Bronchial epithelial cell (primary cell): ENCODE measurements at places on chromosomes 1 and 21. TPM values are rescaled to one million over a fixed set of nuclear protein-coding genes. Genes with fewer than 3 reads are reported as not detected.

TFF2 gene
- total RNA-seq, result not detected in 2 replicates

UBE4B gene
- total RNA-seq, result 14.7 and 17.5 TPM in 2 replicates

RXFP4 gene
- not detected in 2 replicates for total RNA-seq

ALX3 gene
- not detected in 2 replicates for total RNA-seq

LTN1 gene
- total RNA-seq, result 22.4 and 25.0 TPM in 2 replicates

FCMR gene
- 0.38 TPM in 1 of 2 replicates, not detected in the other for total RNA-seq

FMO1 gene
- total RNA-seq, result not detected in 2 replicates

YARS1 gene
- total RNA-seq, result 195 and 234 TPM in 2 replicates

LDLRAP1 gene
- 17.1 and 17.3 TPM in 2 replicates for total RNA-seq

TRIM17 gene
- total RNA-seq, result 1.6 and 2.4 TPM in 2 replicates

TPTE gene
- not detected in 2 replicates for total RNA-seq

HSD3B2 gene
- total RNA-seq, result not detected in 2 replicates

CRB1 gene
- total RNA-seq, result under 0.01 TPM in 2 replicates

POU3F1 gene
- total RNA-seq, result under 0.01 and 0.13 TPM in 2 replicates

C1QA gene
- not detected in 2 replicates for total RNA-seq

TNFRSF8 gene
- total RNA-seq, result not detected in 2 replicates

ACTL8 gene
- total RNA-seq, result not detected in 2 replicates

NGF gene
- total RNA-seq, result 1.1 and 6.1 TPM in 2 replicates

SH2D1B gene
- total RNA-seq, result 0.13 TPM in 1 of 2 replicates, not detected in the other

BATF3 gene
- 0.26 TPM in 1 of 2 replicates, not detected in the other for total RNA-seq
